Activated T-helper 2 cell treated with anti-CD3 and anti-CD28 coated beads, Interferon-gamma antibody, Interleukin-2, Interleukin-4, amounts not matched to agents 10 μg/mL and 5 μg/mL and 100 μg/mL, durations not matched to agents 14 hours and 24 hours and 36 hours (primary cell): ENCODE measurements at places on chromosomes 4 and X. TPM values are rescaled to one million over a fixed set of nuclear protein-coding genes. Genes with fewer than 3 reads are reported as not detected.

ADH7 gene
- total RNA-seq, result not detected in 2 replicates

MSX1 gene
- total RNA-seq, result not detected in 2 replicates

TLR8 gene
- total RNA-seq, result not detected in 2 replicates

FGB gene
- total RNA-seq, result not detected in 2 replicates

RPA4 gene
- total RNA-seq, result 0.74 and 1.3 TPM in 2 replicates

NXF2B gene
- total RNA-seq, result not detected in 2 replicates

SHISA3 gene
- total RNA-seq, result 0.80 and 1.2 TPM in 2 replicates

DNA sequence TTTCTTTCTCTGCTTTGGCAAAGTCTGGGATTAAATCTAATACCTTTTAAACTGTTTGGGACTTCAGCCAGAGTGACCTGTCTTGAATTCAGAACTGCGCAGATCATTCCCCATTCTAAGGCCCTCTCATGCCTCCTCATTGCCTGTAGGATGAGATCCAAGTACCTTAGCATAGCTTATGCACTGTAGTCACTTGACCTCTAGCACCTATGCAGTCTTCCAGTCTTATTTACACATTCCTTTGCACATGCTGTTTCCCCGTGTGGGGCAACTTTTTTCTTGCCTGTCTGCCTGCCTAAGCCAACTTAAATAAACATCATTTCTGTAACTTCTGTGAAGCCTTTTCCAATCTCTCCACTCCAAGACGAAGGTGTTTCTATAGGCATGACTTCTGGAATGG is 68.4 kb downstream of the AR start:
- no peak overlapping the region for H3K4me3 ChIP-seq
- DNase-seq, result no peak
- H3K27ac ChIP-seq, result no peak overlapping the region
- H3K27me3 ChIP-seq, result no peaks in the 10 kb centered on the region
- no peaks in the 10 kb centered on the region for H3K36me3 ChIP-seq
- H3K4me1 ChIP-seq, result no peaks in the 10 kb centered on the region

DNA sequence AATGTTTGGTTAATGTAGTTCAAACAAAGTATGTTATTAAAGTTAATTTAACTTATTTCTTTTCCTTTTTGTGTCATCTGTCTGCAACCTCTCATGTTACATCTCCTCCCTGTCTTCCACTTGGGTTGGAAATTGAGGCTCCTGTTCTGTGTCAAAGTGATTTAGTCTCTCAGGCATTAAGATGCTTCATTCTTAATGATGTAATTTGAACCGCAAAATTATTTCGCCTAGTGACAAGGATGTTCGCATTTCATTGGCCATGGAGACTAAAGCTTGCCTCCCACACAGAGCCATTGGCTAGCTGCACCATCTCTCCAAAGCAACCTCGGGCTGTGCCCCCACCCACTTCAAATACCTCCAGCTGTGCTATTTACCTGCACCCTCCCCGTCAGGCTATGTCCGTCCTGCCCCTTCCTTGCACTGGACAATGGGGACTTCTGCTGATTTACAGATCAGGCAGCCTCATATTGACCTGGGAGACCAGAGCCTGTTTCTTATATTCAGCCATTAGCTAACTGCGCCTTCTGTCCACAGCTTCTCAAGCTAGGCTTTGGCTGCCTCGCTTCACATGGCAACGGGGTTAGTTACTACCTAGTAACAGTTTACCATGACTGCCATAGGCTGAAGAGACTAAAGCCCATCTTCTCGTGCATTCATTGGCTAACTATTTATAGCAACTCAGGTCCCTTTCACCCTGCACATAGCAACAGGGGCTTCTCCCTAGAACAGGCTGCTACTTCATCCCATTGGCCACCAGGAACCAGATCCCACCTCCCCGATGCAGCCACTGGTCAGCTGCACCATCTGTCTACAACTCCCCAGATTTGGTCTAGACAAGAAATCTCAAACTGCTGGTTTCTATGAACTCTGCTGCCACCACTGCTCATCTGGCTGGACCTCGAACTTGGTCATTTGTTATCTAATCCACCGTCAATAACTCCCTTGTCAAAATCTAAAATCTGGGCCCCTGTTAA is 8.6 kb upstream of the ZNF157 start:
- no peak for DNase-seq
- no peak overlapping the region for H3K27ac ChIP-seq
- no peak overlapping the region for H3K4me3 ChIP-seq
- H3K4me1 ChIP-seq, result peaks cover 19% of the 10 kb centered on the region

- peaks cover 18% of the 10 kb centered on the region for H3K4me1 ChIP-seq
- H3K27me3 ChIP-seq, result no peaks in the 10 kb centered on the region
- DNase-seq, result no peak
- H3K4me3 ChIP-seq, result no peak overlapping the region
Observed at GRCh38 chrX:13248867-13249486, 70.9 kb downstream of the ATXN3L start.

DNA sequence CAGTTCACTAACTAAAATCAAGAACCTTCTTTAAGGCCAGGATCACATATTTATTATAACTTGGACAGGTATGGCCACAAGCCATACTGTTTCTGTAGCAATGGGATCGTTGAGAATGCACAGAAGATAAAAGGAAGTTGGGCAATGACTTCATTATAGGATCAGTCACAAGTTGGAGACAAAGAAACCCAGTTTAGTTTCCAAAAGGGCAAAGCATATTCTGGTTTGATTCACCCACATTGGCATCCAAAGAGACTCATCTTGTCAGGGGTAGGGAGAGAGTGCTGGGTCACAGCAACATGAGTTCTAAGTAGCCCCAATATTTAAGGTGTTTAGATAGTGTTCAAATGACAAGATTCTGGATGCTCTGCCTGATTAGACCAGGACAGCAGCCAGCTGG is 317.1 kb upstream of the GALNT7 start:
- H3K36me3 ChIP-seq, result no peaks in the 10 kb centered on the region
- no peak for DNase-seq
- no peak overlapping the region for H3K27ac ChIP-seq
- H3K4me1 ChIP-seq, result no peaks in the 10 kb centered on the region
- no peak overlapping the region for H3K4me3 ChIP-seq

DNA sequence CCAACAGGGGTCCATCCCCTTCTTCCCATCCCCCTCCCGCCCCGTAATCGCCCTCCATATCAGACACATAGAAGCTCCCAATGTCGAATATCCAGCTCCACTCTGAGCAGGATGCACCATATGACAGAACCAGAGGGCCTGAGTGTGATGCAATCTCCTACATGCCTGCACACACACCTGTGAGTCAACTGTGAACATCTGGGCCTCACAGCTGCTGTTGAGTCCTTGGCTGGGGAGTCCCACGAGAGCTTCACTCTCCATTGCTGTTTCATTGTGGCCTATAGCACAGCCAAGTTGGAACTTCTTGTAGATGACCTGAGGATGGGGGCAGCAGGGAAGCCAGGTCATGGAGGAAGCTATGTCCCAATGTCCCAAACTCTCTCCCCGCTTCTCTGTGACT is 8.2 kb downstream of the SLC38A5 start:
- H3K27me3 ChIP-seq, result no peaks in the 10 kb centered on the region
- no peak overlapping the region for H3K4me3 ChIP-seq
- no peak overlapping the region for H3K27ac ChIP-seq
- H3K36me3 ChIP-seq, result peaks cover 69% of the 10 kb centered on the region

DNA sequence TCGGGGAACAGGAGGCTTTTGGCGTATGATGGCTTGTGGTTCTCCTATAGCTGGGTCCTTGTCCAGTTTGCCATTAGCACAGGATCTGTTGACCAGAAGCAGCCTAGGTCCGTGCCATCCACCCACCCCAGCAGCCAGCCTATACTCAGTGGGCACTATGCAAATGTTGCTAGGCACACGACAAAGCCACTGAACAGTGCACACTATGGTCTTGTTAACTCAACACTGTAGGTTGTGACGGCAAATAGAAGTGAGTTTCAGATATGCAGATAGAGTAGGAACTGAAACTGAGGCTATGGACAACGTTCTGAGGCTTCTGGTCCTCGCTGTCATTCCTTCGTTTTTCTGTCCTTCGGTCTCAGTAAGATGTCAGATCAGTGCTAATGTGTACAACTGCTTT is 541.3 kb upstream of the TENM3 start:
- H3K27me3 ChIP-seq, result no peaks in the 10 kb centered on the region
- no peak overlapping the region for H3K4me3 ChIP-seq
- no peak overlapping the region for H3K27ac ChIP-seq

GRCh38 chr4:2907706-2908293 is 55.4 kb downstream of the NOP14 start:
- no peak overlapping the region for H3K4me3 ChIP-seq
- peaks cover 13% of the 10 kb centered on the region for H3K4me1 ChIP-seq
- no peak overlapping the region for H3K27ac ChIP-seq
- H3K36me3 ChIP-seq, result peaks cover 80% of the 10 kb centered on the region
- no peaks in the 10 kb centered on the region for H3K27me3 ChIP-seq
- DNase-seq, result no peak

- H3K27ac ChIP-seq, result no peak overlapping the region
- H3K4me3 ChIP-seq, result no peak overlapping the region
- no peaks in the 10 kb centered on the region for H3K27me3 ChIP-seq
- DNase-seq, result no peak
Observed at GRCh38 chr4:17763931-17764330, 17.5 kb downstream of the FAM184B start.

DNA sequence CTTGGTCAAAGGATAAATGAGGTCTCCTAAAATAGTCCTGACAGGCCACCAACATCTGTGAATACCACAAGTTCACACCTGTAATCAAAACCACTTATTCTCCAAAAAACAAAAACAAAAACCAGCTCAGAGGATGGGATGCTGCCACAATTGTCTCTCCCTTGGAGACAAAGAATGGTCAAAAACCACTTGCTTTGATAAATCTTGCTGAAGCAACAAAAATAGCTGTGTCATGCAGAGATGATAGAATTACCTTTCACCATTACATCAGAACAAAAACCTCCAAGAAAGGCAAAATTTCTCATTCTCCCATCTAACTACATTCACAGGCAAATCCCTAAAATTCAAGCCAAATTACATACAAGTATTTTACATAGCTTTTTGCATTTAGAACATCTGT is 180.4 kb downstream of the MAML3 start:
- peaks cover 4% of the 10 kb centered on the region for H3K36me3 ChIP-seq
- peaks cover 2% of the 10 kb centered on the region for H3K27me3 ChIP-seq
- peaks cover 28% of the 10 kb centered on the region for H3K4me1 ChIP-seq
- no peak for DNase-seq
- H3K27ac ChIP-seq, result no peak overlapping the region
- no peak overlapping the region for H3K4me3 ChIP-seq

DNA sequence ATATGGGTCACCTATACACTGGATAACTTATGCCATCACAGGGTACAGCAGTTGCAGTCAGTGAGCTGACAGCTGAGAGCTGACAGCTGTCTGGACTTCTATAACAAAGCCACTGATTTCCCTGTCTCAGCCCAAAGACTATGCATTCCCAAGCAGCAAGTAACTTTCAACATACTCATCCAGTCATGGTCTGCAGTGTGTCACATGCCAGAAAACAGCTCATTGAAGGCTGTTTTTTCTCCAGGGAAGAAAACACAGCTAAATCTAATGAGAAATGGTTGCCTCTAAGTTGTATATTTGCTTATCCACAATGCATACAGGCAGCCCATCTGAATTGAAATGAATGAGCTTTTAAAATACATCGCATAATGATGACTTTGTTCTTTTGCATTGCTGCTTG is 6.3 kb downstream of the KIAA1210 start:
- H3K27me3 ChIP-seq, result no peaks in the 10 kb centered on the region
- no peak overlapping the region for H3K27ac ChIP-seq
- H3K4me3 ChIP-seq, result no peak overlapping the region
- H3K36me3 ChIP-seq, result no peaks in the 10 kb centered on the region

DNA sequence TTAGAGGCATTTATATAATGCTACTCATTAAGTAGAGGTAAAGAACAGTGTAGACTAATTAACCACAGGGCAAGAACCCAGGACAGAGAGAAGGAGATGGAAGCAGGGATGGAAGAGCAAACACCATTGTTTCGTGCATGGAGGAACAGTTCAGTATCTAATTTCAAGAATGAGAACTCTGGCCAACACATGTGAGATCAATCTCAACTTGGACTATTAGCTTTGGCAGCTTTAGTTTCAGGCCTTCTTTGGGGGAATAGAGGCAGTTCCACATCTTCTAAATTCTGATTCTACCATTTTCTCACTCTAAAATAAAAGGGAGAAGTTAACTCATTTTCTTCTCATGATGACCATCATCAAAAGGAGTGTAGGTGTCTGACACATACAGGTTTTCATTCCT is 207.0 kb downstream of the LDB2 start:
- no peak for DNase-seq
- H3K4me3 ChIP-seq, result no peak overlapping the region
- no peaks in the 10 kb centered on the region for H3K27me3 ChIP-seq
- H3K27ac ChIP-seq, result no peak overlapping the region
- no peaks in the 10 kb centered on the region for H3K4me1 ChIP-seq

DNA sequence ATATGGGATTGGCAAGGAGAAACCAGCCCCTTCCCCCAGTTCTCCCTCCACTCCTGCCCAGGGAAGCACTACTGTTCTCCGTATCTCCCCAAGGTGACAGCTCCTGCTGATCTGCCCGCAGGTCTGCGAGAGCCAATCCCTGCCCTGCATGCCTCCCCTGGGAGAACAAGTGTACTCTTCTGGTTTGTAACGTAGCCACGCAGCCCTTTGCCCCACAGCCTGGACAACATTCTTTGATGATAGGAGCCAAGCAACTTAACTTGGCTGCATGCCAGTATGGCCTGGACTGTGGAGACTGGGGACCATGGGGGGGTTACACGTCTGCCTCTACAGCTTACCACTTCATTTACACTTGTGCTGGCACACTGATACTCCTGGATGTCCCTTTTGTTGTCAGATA is 2.0 kb downstream of the STBD1 start:
- no peak overlapping the region for H3K4me3 ChIP-seq
- peaks cover 42% of the 10 kb centered on the region for H3K27me3 ChIP-seq
- H3K27ac ChIP-seq, result no peak overlapping the region
- H3K4me1 ChIP-seq, result peaks cover 14% of the 10 kb centered on the region
- no peak for DNase-seq
